Bone marrow (tissue), 2 donors: ENCODE measurements at places on chromosomes 2 and 18.

DNA sequence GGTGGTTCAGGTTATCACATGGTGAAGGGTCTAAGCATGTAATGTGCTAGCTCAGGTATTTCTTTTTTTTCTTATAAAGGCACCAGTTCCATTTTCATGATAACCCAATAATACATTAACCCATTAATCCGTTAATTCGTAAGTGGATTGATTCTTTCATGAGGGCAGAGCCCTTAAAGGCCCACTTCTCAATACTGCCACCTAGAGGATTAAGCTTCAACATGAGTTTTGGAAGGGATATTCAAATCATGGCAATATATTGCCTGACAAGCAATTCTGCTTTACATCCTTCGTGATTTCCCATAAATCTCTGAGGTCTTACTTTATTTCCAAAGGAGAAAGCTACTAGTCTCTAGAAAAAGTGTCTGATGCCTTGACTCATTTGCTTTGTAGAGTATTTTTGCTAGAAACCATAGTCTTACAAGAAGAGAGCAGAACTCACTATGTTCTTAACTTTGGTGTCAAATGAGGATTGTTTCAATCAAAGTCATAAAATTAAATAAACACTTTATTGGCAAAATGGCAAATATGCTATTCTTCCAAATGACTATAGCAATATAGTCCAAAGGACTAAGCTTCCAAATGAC is 271.3 kb downstream of the KCNS3 start:
- no peak for DNase-seq

DNA sequence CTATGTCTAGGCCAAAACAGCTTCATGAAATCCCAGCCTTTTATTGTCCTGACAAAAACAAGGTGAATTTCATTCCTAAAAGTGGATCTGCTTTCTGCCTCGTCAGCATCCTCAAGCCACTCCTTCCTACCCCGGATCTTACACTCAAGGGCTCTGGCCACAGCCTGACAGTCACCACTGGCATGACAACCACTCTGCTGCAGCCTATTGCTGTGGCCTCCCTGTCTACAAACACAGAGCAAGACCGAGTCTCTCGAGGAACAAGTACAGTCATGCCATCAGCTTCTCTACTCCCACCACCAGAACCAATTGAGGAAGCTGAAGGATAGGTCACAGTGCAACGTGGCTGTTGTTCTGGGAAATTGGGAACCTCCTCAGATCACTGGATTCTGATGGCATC is 106.1 kb downstream of the ICA1L start:
- DNase-seq = no peak

- no peak for DNase-seq
These were observed 217.6 kb upstream of the SPRED2 start for GRCh38 chr2:65649811-65650589.

- DNase-seq = no peak
These were observed 45.9 kb upstream of the ATP5MC3 start for GRCh38 chr2:175227393-175227792.

- peak; percentile 2 for DNase-seq
These were observed 40.2 kb upstream of the WDSUB1 start for GRCh38 chr2:159326569-159327255.

GRCh38 chr2:289362-290089 is 1.6 kb upstream of the ALKAL2 start:
- DNase-seq = no peak

DNA sequence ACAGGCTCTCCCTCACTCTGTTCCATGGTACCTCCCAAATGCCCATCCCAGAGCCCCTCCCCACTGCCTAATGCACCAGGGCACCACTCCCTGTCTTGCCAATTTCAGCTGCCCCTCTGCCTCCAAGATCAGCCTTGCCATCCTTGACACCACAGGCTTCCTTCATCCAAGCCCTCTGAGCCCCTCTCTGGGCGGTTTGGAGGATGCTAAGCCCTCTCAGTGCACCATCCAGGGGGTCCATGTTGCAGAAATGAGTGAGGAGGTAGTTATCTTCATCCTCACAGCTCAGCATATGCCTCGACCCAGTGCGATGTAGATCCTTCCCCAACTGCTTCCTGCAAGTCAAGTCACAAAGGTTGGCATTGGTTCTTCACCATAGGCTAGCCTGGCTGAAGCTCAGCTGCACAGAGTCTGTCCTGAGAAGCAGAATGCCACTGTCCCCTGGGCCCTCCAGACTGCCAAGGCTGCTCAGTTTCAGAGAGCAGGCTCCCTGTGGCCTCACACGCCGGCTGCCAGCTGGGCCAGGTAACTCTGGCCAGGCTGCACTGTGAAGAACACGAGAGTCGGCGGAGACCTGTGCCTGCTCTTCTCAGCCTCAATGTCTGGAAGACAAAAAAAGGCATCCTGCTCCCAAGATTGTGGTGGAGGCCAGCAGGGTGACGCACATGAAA is 9.9 kb upstream of the MAP3K2 start:
- DNase-seq = no peak

DNA sequence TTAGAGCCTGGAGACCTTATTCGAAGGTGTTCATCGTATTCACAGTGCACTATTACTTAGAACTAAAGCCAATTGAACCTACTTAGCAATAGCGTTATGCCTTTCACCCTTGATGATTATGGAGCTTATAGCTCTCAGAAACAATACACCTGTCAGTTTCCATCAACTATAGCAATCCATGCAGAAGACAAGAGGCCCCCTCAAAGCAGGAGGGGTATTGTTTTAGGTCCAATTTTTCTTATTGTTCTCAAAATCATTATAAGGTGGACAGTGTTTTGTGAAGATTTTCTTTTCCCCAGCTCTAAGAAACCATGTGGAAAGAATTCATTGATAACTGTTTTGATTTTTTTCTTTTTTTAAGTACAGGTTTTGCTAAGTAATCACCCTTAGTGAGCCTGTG is 135.5 kb downstream of the MEIS1 start:
- no peak for DNase-seq
